Hindlimb muscle (tissue), 1 donor: ENCODE measurements at places on chromosomes 3 and 15. TPM values are rescaled to one million over a fixed set of nuclear protein-coding genes. Genes with fewer than 3 reads are reported as not detected.

- no peak for DNase-seq
These were observed 738.6 kb upstream of the NR2F2 start for GRCh38 chr15:95591886-95592285.

GRCh38 chr3:18683900-18684299 is 258.8 kb upstream of the SATB1 start:
- no peak for DNase-seq

RGMA gene
- 101 TPM for polyA plus RNA-seq

DNA sequence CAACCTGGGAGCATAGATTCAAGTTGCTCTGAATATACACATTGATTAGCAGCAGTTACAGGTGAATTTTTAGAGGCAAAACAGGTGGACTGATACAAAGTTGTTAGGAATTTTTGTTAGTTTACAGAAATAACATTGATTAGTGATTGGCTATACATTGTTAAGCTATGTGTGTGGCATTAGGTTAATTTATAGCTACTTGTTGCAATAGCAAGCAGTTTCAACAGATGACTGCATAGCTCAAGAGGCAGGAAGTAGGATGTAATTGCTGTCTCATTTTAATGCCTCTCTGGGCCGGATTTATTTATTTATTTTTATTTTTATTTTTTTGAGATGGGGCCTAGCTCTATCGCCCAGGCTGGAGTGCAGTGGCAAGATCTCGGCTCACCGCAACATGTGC is 99.7 kb downstream of the TCF12 start:
- DNase-seq = no peak

DNA sequence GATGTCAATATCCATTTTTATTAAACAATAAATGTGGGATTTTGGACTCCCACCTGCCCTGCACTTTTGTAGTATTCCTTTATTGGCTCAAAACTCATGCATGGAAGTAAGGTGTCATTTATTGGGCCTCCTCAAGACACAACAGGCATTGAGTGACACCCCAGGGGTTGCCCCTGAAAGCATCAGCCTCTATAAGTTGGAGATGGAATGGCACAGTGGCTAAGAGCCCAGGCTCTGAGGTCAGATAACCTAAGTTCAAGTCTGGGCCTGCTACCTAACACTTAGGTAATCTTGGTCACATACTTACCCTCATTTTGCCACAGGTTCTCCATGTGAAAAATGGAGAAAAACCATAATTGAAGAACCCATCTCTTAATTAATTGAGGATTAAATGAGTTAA is 4.6 kb downstream of the CAPN3 start:
- DNase-seq = no peak

SOX14 gene
- polyA plus RNA-seq = not detected

DNA sequence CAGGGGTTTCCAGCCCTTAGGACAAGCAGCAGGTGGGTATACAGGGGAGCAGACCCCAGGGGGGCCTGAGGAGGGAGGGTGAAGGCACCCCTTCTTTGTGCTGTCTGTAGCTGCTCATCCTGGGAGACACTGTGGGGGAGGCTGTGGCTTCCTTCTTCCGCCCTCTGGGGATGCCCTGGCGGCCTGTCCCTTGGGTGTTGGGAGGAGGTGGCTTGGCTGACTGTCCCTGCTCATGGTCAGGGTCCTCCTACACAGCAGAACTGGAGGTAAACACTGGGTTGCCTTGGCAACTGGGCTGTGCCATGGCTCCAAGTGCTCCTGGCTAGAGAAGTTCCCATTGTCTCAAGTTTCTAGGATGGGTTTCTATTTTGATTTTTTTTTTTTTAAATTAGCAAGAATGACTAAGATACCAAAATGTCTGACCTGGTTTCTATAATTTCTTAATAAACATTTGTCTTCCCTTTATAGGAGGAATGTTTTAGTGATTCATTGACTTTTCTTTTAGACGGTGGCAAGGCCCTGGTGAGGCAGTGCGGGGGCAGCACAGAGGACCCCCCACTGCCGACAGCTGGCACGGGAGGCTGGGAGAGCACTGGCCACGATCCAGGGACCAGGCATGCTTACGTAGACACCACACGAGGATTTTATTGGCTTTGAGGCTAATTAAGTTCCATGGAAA is 12.4 kb downstream of the KLF13 start:
- peak; percentile 59 for DNase-seq

CYP11A1 gene
- 1.4 TPM for polyA plus RNA-seq

- peak; percentile 85 for DNase-seq
These were observed 38.0 kb upstream of the CMTM8 start for GRCh38 chr3:32200490-32200889.

- peak; percentile 16 for DNase-seq
These were observed 782.4 kb upstream of the ROBO1 start for GRCh38 chr3:80550174-80550573.

DNA sequence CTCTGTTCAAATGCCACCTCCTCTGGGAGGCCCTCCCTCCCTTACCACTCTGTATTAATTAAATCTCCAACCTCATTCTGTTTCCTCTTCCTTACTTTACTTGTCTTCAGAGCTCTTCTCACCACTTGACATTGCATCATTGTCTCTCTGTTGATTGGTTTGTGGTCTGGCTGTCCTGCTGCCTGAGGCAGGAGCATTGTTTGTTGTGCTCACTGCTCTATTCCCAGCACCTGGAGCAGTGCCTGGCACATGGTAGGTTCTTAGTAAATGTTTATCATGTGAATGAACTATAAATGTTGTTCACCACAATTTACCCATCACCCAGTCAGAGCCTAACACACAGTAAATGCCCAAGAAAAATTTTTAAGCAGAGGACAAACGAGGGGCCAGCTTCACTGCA is 6.7 kb upstream of the BFSP2 start:
- no peak for DNase-seq
